ENCODE measurements at places on chromosomes 6 and 20. TPM values are rescaled to one million over a fixed set of nuclear protein-coding genes. Genes with fewer than 3 reads are reported as not detected.

DNA sequence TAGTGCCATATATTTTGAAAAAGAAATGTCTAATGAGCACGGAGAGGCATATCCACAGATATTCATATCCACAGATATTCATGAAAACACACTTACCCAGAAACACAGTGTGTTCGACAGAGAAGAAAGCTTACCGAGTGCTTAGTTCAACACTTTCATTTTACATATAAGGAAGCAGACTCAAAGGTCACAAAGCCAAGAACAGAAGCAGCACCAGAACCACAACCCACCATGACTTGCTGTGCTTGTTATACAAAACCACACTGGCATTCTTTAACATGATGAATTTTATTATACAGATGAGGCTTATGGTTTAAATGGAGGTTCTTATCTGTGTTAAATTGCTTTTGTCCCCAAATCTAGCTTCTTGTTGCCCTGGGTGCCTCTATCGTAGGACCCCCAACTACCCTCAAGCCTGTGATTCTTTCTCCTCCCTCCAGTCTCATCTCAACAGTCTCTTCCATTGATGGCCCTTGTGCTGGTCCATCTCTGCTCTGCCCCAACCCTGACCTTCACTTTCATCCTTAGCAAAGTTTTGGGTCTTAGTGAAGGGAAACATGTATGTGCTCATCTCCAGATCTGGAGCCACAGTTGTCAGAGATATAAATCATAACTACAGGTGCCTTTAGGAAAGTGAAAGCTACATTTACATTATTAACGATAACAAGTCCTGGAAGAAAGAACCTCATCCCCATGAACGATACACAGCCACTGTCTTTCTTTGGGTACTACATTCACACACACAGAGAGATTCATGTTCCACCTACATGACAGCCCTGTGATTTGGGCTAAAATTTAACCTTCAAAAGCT lies 40.0 kb downstream of the SF3B5 start:
- no peak overlapping the region for H3K27ac ChIP-seq
- no peaks in the 10 kb centered on the region for H3K36me3 ChIP-seq
- 0 out of 2 replicates have a peak, but pooled peaks cover 4% of the 10 kb centered on the region for H3K27me3 ChIP-seq
- no peaks in the 10 kb centered on the region for H3K4me1 ChIP-seq
- no peak overlapping the region for H3K4me3 ChIP-seq

DNA sequence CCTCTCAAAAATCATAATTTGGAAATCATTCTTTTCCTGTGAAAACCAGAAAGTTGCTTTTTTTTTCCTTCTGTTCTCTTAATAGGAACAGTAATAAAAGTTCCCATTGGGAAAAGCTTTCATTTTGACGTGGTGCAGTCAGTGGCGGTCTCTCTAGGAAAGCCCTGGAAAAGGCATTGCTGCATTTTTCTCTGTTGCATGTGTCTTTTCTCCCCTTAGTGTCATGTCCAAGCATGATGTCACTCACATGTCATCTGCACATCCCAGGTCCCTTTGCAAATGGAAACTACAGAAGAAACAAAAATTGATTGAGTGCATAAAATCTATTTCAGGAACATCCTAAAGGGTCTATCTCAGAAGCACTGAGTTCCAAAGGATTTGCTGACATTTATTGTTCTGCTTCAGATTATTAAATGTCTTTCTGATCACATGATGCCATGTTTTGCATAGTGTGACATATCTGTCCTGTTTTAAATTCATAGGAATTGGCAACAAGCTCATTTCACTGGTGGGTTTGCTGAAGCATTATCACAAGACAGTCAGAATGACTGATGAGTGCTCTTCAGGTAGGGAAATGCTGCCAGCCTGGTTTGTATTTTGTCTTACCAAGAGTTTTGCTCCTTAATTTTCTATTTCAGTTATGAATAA lies 208.7 kb downstream of the SOX4 start:
- no peaks in the 10 kb centered on the region for H3K4me1 ChIP-seq
- H3K27ac ChIP-seq: no peak overlapping the region
- no peaks in the 10 kb centered on the region for H3K27me3 ChIP-seq
- H3K36me3 ChIP-seq: no peaks in the 10 kb centered on the region

GRCh38 chr20:8454137-8454712 lies 322.2 kb downstream of the PLCB1 start:
- DNase-seq: peak; percentile 97
- H3K4me3 ChIP-seq: no peak overlapping the region
- H3K27me3 ChIP-seq: no peaks in the 10 kb centered on the region
- no peaks in the 10 kb centered on the region for H3K36me3 ChIP-seq
- H3K27ac ChIP-seq: peak overlapping the region; percentile 67
- H3K4me1 ChIP-seq: peaks cover 9% of the 10 kb centered on the region

Gene GSTA4
- total RNA-seq: 28.6 TPM

DNA sequence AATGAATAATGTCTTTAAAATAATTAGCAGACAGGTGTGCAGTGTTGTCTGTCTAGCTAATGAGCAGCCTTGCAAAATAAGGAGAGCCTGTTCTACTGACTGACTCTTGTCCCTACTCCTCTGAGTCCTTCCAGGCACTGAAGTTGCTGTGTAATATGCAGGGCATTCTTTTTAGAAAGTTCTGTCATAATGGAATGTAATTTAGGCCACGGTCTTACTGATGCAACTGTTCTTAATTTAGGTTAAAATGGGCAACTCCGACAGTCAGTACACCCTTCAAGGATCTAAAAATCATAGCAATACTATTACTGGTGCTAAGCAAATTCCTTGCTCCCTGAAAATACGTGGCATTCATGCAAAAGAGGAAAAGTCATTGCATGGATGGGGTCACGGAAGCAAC lies 133.9 kb downstream of the TIAM2 start:
- DNase-seq: peak; percentile 41
- H3K36me3 ChIP-seq: no peaks in the 10 kb centered on the region
- H3K4me3 ChIP-seq: no peak overlapping the region
- H3K4me1 ChIP-seq: peaks cover 35% of the 10 kb centered on the region
